ENCODE measurements at places on chromosomes 12 and 14.

- no peak for DNase-seq
Observed at GRCh38 chr12:19287302-19287701, 152.0 kb upstream of the AEBP2 start.

- no peak for DNase-seq
Observed at GRCh38 chr14:63650256-63650952, 8.7 kb upstream of the WDR89 start.

GRCh38 chr12:52944683-52945388 is 4.1 kb upstream of the KRT18 start:
- DNase-seq: no peak

GRCh38 chr14:76651410-76652055 is 109.7 kb upstream of the VASH1 start:
- DNase-seq: no peak

Data from gastrocnemius medialis (tissue), 4 donors.